ENCODE measurements at places on chromosomes 2 and 18. TPM values are rescaled to one million over a fixed set of nuclear protein-coding genes. Genes with fewer than 3 reads are reported as not detected.

Gene HOXD10
- 0.16 TPM for total RNA-seq

Gene SCYGR4
- not detected for total RNA-seq

Gene SMAD2
- 104 TPM for total RNA-seq

Gene EMILIN1
- total RNA-seq, result 21.0 TPM

Gene SPIRE1
- total RNA-seq, result 87.1 TPM

Gene PTH2R
- not detected for total RNA-seq

Gene RBKS
- 3.9 TPM for total RNA-seq

Gene MGAT4A
- total RNA-seq, result 16.3 TPM

Gene ERLEC1
- total RNA-seq, result 46.0 TPM

Gene VAMP8
- 8.2 TPM for total RNA-seq

Gene KCNS3
- total RNA-seq, result 3.7 TPM

Gene VWC2L
- total RNA-seq, result 0.08 TPM

Gene PUS10
- 3.3 TPM for total RNA-seq

Gene CTAGE1
- 0.13 TPM for total RNA-seq

Gene CRYGC
- not detected for total RNA-seq

Gene SOCS6
- total RNA-seq, result 22.8 TPM

Gene ACAA2
- total RNA-seq, result 130 TPM

Gene ST6GAL2
- total RNA-seq, result 0.38 TPM

Gene RBM44
- 0.81 TPM for total RNA-seq

Gene UPP2
- not detected for total RNA-seq

Gene OTOF
- not detected for total RNA-seq

Gene RBBP8
- 7.2 TPM for total RNA-seq

Gene ABCG5
- total RNA-seq, result not detected

Gene GLI2
- total RNA-seq, result 1.8 TPM

Gene CLK1
- total RNA-seq, result 58.3 TPM

Gene CD207
- total RNA-seq, result 0.16 TPM

Gene GDF7
- 0.94 TPM for total RNA-seq

Gene SLC4A5
- 3.6 TPM for total RNA-seq

Gene CABLES1
- total RNA-seq, result 1.5 TPM

Gene ALPP
- not detected for total RNA-seq

Gene SLC66A2
- 23.5 TPM for total RNA-seq

Gene DSG1
- 0.89 TPM for total RNA-seq

Gene NAT8
- not detected for total RNA-seq

Gene FSHR
- total RNA-seq, result not detected

Gene PLCD4
- total RNA-seq, result 0.67 TPM

Gene MAP3K19
- total RNA-seq, result not detected

Gene NXPH2
- total RNA-seq, result not detected

Gene PFN4
- 1.0 TPM for total RNA-seq

Gene RNF152
- 10.2 TPM for total RNA-seq

Gene MLPH
- 15.7 TPM for total RNA-seq

Gene GREB1L
- 16.2 TPM for total RNA-seq

Gene PRSS56
- not detected for total RNA-seq

Gene CTDSP1
- 100 TPM for total RNA-seq

Gene ARPC2
- 172 TPM for total RNA-seq

Gene AGXT
- total RNA-seq, result not detected

Gene PAX8
- 0.35 TPM for total RNA-seq

Gene SPATS2L
- total RNA-seq, result 144 TPM

Gene CHRND
- total RNA-seq, result 0.11 TPM

Gene ZNF385B
- 6.7 TPM for total RNA-seq

Gene ITGA4
- 3.4 TPM for total RNA-seq

Gene MDH1B
- total RNA-seq, result 1.3 TPM

Gene IMMT
- 239 TPM for total RNA-seq

Gene PRKAG3
- total RNA-seq, result 0.13 TPM

Gene CDC42EP3
- total RNA-seq, result 194 TPM

Gene CCDC85A
- total RNA-seq, result 2.7 TPM

Gene CCDC88A
- total RNA-seq, result 29.1 TPM

Gene CCL20
- total RNA-seq, result not detected

Gene PROKR1
- 0.08 TPM for total RNA-seq

Gene SANBR
- 9.6 TPM for total RNA-seq

Data from cardiac septum (tissue), 1 donor.